ENCODE measurements at places on chromosomes 16 and 17. TPM values are rescaled to one million over a fixed set of nuclear protein-coding genes. Genes with fewer than 3 reads are reported as not detected.

NOD2 gene
- total RNA-seq: 2.6 TPM

WSCD1 gene
- total RNA-seq: 32.4 TPM

SERPINF2 gene
- total RNA-seq: 3.2 TPM

TLCD2 gene
- total RNA-seq: 24.0 TPM

ODAD4 gene
- not detected for total RNA-seq

SLC6A4 gene
- not detected for total RNA-seq

PDPK1 gene
- total RNA-seq: 96.9 TPM

LGALS9B gene
- 12.7 TPM for total RNA-seq

GAS2L2 gene
- not detected for total RNA-seq

AGRP gene
- total RNA-seq: not detected

NUDT21 gene
- 41.9 TPM for total RNA-seq

SPNS3 gene
- total RNA-seq: not detected

FKBP10 gene
- total RNA-seq: 61.1 TPM

IL34 gene
- not detected for total RNA-seq

WNT9B gene
- total RNA-seq: not detected

TBX2 gene
- 2.6 TPM for total RNA-seq

HBQ1 gene
- not detected for total RNA-seq

Data from transverse colon (tissue), 4 donors.